ENCODE measurements at places on chromosomes 12 and 14.

DNA sequence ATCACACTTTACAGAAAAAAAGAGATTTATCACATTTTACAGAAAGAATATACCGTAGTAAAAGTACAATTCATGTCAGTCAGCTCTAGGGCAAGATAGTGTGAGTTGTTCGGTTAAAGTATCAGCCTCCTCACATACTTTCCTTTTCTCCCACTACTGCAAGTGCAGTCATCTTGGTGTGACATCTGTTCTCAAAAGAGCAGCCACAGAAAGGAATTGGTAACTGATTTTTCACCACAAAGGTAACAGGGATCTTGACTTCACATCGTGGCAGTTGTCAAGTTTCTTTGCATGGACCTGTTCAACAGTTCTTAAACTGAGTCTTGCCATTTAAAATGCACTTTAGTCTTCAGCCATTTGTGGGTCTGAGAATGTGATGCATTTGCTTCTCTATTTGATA is 5.0 kb upstream of the E2F7 start:
- DNase-seq: no peak

DNA sequence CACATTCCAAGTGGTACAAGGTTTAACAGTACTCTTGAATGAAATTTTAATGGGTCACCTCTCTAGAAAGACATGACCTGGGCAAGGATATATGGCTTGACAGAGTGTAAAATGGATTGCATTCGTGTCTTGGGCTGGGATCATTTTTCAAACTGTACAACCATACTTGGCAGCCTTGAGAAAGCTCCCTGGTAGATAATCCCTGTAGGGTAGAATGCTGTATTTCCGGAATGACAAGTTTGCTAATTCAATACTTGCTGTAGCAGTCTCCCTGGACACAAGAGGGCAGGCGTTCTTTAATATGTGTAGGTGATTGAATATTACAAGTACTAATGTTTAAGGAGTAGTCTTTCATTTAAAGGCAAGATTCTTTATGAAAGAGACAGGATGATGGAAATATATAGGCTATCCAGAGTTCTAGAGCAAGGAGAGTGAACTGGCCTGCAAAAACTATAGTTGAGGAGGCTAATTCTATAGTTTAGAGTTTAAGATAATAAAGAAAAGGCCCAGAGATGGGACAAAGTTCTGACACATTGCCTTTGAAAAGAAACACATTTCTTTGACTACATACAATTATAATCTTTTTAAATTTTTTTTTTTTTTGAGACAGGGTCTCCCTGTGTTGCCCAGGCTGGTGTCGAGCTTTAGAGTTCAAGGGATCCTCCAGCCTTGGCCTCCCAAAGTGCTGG is 53.4 kb downstream of the PLBD1 start:
- DNase-seq: peak; percentile 94

- DNase-seq: no peak
These were observed 51.5 kb downstream of the ZC3H14 start for GRCh38 chr14:88614218-88614907.

DNA sequence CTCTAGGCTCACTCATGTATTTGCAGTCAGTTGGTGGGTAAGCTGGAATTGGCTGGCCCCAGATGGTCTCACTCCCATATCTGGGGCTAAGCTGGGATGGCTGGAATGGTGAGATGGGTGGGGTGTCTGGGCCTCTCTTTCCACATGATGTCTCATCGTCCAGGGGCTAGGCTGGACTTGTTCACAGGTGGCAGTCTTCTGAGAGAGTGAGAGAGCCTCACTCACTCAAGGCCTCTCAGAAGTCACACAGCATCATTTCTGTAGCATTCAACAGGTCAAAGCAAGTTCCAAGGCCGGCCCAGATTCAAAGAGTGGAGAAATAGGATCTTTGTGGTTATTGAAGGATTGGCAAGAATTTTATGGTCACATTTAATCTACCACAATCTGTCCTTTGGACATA is 102.7 kb downstream of the UNC79 start:
- DNase-seq: no peak

DNA sequence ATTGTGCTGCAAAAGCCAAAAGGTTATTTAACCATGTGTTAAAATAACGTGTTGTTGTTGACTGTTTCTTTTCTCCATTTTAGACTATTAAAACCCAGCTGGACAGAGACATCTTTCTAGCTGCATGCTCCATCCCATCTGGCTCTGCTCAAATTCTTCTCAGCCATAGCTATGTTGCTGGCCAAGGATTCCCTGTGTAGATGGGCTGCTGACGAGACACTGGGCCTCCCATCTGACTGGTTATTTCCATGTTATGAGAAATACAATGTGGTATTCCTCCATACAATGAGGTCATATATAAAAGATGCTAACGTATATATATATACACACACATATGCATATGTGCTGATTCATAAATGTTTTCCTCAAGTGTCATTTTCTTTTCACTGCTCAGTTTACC is 30.1 kb downstream of the MED13L start:
- DNase-seq: no peak

DNA sequence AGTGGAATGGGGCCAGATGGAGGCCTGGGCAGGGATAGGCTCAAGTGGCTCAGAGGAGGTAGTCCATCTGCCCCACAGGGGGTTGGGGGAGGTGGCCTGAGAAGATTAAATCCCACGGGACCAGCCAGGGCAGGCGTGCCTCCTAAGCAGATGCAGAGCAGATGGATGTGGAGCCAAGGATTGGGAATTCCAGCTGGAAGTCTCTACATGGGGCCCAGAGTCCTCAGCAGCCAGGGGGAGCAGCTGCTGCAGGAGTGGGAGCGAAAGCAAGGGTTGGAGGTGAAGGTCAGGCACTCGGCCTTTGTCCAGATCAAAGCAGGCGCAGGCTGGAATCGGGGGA is 42.4 kb upstream of the VRK1 start:
- DNase-seq: no peak

DNA sequence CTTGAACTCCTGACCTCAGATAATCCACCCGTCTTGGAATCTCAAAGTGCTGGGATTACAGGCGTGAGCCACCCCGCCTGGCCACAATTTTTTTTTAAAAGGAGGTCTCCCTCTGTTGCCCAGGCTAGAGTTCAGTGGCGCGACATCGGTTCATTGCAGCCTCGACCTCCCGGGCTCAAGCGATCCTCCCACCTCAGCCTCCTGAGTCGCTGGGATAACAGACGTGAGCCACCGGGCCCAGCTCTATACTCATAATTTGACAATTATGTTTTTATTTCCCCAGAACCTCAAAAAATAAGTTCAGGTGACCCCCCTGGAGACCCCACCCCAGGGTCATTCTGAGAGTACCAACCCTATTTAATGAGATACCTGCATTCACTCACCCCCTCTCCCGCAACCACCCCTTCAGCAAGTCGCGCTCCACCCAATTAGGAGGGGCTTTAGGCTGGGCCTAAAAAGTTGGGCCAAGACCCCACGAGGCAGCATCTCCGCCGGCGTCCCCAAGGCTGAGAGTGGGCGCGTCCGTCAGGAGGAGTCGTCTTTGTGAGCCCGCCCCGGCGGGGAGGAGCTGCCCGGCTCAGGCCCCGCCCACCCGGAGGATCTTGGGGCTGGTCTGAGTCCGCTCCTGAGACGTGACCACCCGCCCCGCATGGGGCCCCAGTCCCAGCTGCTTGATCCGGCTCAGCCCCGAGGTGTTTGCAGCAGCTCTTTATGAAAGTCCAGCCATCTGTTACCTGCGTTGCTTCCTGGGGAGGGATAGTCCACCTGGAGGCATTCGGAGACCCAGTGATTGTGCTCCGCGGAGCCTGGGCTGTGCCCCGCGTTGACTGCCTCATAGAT is at the start of gene ANKRD33:
ANKRD33 (plus strand) TSS at position 628 of the 840 bp plus-strand sequence; CDS start at position 712, 84 bp downstream.
- no peak for DNase-seq

GRCh38 chr12:124466216-124467128 is 100.9 kb downstream of the NCOR2 start:
- DNase-seq: no peak

DNA sequence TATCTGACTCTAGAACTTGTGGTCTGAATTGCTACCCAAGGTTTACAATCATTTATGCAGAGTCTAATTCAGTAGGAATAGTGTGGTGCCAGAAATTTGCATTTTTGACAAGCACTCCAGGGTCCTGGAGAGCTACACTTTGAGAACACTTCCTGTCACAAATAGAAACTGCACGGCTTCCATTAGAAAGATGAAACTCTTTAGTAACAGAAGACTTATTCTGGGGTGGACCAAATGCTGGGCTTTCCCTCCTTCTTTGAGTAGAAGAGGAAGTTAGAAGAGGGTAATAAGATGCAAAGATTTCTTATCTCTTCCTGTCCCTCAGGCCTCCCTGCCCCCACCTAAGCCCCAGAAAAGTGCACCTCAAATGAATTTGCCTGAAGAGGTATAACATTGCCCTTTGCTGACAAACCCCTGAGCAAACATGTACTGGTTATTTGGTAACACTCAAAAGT is 28.4 kb downstream of the DGLUCY start:
- DNase-seq: no peak

- DNase-seq: no peak
These were observed 132.7 kb downstream of the PAPOLA start for GRCh38 chr14:96634896-96635295.

- no peak for DNase-seq
These were observed 207.0 kb downstream of the MED13L start for GRCh38 chr12:116070444-116070843.

DNA sequence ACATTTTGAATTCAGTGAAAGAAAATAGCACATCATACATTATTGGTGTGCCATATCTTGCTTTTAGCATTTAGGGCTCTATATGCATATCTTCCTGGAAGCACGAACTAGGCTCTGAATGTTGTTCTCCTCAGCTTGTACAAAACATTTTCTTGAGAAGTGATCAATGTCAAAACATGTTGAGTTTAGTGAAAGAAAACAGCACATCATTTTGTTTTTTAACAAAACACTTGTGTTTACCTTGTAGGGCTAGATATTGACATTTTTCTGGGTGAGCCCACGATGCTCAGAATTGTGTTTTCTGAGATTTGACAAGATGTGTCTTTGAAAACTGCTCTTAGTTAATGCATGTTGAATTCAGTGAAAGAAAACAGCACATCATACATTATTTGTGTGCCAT is 81.0 kb downstream of the ASCL4 start:
- DNase-seq: no peak
